CD4-positive, alpha-beta memory T cell (primary cell): ENCODE measurements at places on chromosomes 12 and 14. TPM values are rescaled to one million over a fixed set of nuclear protein-coding genes. Genes with fewer than 3 reads are reported as not detected.

The ANKS1B gene
- 0.55 TPM for total RNA-seq

The FLRT2 gene
- not detected for total RNA-seq

DNA sequence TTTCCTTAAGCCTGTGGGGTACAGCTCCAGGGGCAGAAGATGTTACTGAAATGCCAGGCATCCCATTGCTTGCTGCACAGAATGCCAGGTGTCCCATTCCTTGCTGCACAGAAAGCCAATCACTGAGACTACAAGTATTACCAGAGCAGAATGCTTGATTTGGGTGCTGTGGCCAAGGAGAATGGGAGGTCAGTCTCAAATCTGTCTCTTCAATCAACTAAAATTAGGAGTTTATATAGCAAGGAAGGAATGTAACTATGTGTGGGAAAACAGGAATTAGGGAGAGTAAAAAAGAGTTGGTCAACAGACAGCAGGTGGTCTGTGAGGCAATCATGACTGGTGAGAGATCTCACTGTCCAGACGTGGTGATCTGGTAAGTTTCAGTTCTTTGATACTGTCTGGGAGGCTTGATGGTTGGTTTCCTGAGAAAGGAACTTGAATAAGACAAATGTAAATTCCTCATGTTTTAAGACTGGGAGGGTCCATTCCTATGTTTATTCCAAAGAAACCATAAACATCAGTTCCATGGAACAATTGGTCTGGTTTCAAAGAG is 31.2 kb upstream of the VASH1 start:
- DNase-seq, result no peak

The PLCZ1 gene
- not detected for total RNA-seq

- no peak for DNase-seq
These were observed 71.7 kb upstream of the PRICKLE1 start for GRCh38 chr12:42660968-42661937.

The FOXG1 gene
- total RNA-seq, result not detected
